ENCODE measurements at places on chromosomes 7 and 10.

DNA sequence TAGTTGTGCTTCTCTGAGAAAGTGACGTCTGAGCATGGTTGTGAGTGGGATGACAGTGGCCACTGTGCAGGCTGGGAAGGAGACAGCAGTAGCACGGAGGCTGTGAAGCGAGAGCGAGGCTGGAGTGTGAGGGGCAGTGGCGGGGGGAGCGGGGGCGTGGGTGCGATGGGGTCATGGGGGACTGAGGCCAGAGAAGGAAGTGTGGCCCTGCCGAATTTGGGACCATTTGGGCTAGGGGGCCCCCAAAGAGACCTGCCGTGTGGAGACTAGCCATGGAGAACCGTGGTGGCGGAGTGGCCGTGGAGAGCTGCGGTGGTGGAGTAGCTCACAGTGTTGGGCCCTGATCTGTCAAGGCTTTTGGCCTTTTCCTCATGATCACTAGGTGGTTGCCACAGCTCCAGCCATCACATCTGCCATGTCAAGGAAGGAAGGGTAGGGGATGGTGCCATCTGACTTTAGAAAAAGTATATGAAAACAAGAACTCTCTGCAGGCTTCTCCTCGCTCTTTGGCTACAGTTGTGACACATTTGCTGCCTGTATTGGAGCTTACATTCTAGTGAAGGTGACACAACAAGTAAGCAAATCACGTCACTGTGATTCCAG, 61.4 kb downstream of the MGMT start:
- no peak overlapping the region for H3K4me3 ChIP-seq
- no peak overlapping the region for H3K27ac ChIP-seq
- H3K36me3 ChIP-seq = no peaks in the 10 kb centered on the region

DNA sequence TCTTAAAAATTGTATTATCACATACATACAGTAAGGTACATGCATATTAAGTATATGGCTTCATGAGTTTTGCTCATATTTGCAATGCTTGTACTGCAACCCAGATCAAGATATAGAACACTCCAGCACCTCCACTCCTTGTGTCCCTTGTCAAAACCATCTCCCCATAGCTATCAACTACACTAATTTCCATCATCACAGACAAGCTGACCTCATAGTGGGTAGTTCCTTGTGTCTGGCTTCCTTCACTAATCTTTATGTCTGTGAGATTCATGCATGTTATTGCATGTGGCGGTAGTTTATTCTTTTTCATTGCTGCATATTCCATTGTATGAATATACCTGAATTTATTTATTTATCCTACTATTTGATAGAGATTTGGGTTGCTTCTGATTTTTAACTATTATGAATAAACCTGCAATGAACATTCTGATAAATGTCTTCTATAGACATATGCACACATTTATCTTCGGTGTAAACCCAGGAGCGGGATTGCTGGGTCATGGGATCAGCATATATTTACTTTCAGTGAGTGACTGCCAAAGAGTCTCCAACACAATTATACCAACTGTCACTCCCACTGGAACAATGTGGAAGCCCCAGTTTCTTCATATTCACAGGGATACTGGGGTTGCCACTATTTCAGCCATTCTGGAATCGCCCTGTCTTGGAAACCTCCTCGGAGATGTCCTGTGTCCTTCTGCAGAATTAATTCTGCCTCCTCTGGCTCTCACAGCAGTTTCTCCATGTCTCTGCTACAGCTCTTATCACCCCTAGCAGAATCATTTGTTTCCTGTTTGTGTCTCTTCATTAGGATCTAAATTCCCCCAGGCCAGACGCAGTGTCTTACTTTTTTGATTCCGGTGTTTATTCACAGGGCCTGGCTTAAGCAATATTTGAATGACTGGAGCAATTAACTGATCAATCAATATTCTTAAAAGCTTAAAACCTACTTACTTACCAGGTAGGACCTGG, 14.7 kb upstream of the ADAM12 start:
- no peaks in the 10 kb centered on the region for H3K27me3 ChIP-seq
- no peak for DNase-seq
- H3K4me3 ChIP-seq = no peak overlapping the region

DNA sequence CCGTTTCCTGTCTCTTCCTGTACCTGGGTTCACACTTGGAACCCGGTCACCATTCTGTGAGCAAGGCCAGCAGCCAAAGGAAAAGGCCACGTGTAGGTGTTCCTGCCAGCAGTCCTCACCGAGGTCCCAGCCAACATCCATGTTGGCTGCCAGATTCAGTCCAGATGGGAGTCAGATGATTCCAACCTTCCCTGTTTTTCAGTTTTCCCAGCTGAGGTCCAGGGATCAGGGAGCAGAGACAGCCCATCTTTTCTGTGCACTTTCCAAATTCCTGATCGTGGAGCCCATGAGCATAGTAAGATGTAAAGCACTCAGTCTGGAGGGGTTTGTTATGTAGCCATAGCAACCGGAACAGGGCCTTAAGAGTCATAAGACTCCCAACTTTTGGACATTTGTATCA, 3.9 kb upstream of the PVRIG start:
- H3K36me3 ChIP-seq = no peaks in the 10 kb centered on the region
- no peaks in the 10 kb centered on the region for H3K4me1 ChIP-seq
- no peak for DNase-seq
- no peak overlapping the region for H3K27ac ChIP-seq
- H3K27me3 ChIP-seq = no peaks in the 10 kb centered on the region
- H3K4me3 ChIP-seq = no peak overlapping the region

- H3K36me3 ChIP-seq = no peaks in the 10 kb centered on the region
- peak overlapping the region; percentile 31 for H3K27ac ChIP-seq
- peaks cover 18% of the 10 kb centered on the region for H3K4me1 ChIP-seq
Measured at GRCh38 chr7:158567153-158567603, 20.4 kb downstream of the PTPRN2 start.

- H3K4me1 ChIP-seq = no peaks in the 10 kb centered on the region
- no peaks in the 10 kb centered on the region for H3K36me3 ChIP-seq
- H3K27ac ChIP-seq = no peak overlapping the region
- no peak overlapping the region for H3K4me3 ChIP-seq
- no peaks in the 10 kb centered on the region for H3K27me3 ChIP-seq
Measured at GRCh38 chr10:114709984-114710383, 51.9 kb upstream of the ABLIM1 start.

DNA sequence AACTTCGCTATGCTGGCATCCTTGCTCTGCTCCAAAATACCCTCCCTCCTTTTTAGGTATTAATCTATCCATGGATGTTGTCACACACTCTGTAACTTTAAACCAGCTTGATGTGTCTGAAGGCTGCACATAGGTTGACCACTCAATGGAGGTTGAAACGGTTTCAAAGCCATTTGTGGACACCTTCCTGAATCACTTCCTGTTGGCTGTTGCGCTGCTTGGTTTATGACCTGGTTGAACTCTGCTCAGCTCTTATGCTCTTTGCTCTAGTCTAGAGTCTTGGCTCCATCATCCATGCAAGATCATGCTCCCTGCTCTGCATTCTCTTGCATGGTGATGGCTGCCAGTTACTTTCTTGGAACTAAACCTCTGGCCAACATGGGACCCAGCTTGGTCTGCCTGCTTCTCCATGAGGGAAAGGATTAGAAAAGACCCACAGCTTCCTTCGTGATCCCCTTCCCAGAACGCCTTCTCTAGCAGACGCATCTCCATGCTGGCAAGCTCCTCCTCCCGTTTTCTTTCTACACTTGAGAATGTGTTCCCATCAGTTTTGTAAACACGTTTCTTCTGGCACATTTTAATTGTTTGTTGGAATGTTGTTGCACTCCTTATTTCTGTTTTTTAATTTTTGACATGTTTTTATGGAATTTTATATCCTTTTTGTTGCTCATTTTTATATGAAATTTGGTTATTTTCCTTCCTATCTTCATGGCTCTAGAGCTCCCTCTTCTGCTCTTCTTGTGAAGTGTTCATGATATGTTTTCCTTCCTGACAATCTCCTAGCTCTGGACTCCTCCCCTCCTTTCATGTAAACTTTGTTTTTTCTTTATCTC, 149.8 kb downstream of the XPNPEP1 start:
- no peak overlapping the region for H3K27ac ChIP-seq
- no peaks in the 10 kb centered on the region for H3K4me1 ChIP-seq
- H3K27me3 ChIP-seq = no peaks in the 10 kb centered on the region
- no peak for DNase-seq
